Pancreas (tissue), 10 donors: ENCODE measurements at places on chromosomes 13 and 19. TPM values are rescaled to one million over a fixed set of nuclear protein-coding genes. Genes with fewer than 3 reads are reported as not detected.

DNA sequence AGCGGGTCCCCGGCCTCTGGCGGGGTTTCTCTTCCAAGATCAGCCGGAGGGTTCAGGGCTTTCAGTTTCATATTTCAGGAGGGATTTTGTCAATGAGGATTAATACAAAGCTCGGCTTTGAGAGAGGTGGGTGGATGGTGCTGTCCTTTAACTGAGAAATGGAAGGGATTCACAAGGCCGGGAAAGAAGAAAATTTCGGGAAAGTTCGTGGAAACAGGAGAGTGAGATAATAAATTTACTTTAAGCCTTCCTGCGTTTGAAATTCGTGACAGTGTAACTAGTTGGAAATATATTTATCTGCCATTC is 283 bp upstream of the PARP4 start:
- peaks cover 5% of the 10 kb centered on the region for H3K4me1 ChIP-seq
- H3K36me3 ChIP-seq: no peaks in the 10 kb centered on the region
- no peak for DNase-seq
- H3K27me3 ChIP-seq: no peaks in the 10 kb centered on the region
- peak overlapping the region; percentile 70 for H3K4me3 ChIP-seq
- peak overlapping the region; percentile 98 for H3K27ac ChIP-seq

DNA sequence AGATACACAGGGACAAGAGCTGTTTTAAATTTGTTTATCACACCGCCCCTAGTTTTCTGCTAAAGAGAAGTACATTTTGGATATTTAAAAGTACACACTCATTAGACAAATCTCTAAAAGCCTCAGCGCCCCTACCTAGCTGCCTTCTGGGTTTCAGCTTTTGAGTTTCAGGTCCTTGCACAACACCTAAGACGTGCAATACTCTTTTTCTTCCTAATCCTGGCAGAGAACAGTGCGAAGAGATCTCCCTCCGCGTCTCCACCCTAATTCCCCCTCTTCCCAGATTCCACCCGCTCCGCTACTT is 421 bp upstream of the KLF5 start:
- H3K4me1 ChIP-seq: peaks cover 8% of the 10 kb centered on the region
- peak overlapping the region; percentile 93 for H3K27ac ChIP-seq
- peak overlapping the region; percentile 94 for H3K4me3 ChIP-seq
- H3K27me3 ChIP-seq: peaks cover 3% of the 10 kb centered on the region
- no peak for DNase-seq

GRCh38 chr13:100269837-100270236 is 180.9 kb downstream of the PCCA start:
- no peaks in the 10 kb centered on the region for H3K36me3 ChIP-seq
- H3K27ac ChIP-seq: no peak overlapping the region
- H3K4me1 ChIP-seq: no peaks in the 10 kb centered on the region
- H3K27me3 ChIP-seq: no peaks in the 10 kb centered on the region
- DNase-seq: no peak
- no peak overlapping the region for H3K4me3 ChIP-seq

- no peak for DNase-seq
- H3K4me3 ChIP-seq: no peak overlapping the region
- H3K27me3 ChIP-seq: no peaks in the 10 kb centered on the region
Observed at GRCh38 chr13:73792796-73793195, 341.4 kb downstream of the KLF12 start.

GRCh38 chr13:93698016-93698613 is 471.5 kb downstream of the GPC6 start:
- H3K27ac ChIP-seq: no peak overlapping the region
- H3K4me1 ChIP-seq: no peaks in the 10 kb centered on the region
- H3K27me3 ChIP-seq: no peaks in the 10 kb centered on the region

DNA sequence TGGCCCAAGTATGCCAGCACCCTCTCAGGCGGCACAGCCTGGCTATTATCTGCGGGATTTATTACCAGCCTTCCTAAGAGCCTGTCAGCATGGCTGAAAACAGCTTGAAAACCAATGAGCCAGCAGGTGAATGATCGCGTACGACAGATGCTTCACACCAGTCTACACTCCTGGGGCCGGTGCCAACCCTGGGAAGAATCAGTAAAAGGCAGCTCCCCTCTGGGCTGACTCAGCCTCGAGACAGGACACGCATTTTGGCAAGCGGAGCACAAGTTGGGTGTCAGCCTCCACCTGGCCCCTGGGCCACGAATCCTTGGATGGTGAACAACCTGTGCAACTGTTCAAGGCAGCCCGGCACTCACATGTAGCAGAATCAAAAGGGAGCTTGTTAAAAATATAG is 15.6 kb downstream of the EMP3 start:
- H3K27me3 ChIP-seq: no peaks in the 10 kb centered on the region
- DNase-seq: no peak
- H3K36me3 ChIP-seq: no peaks in the 10 kb centered on the region
- H3K4me3 ChIP-seq: no peak overlapping the region
- no peaks in the 10 kb centered on the region for H3K4me1 ChIP-seq
- H3K27ac ChIP-seq: no peak overlapping the region

DNA sequence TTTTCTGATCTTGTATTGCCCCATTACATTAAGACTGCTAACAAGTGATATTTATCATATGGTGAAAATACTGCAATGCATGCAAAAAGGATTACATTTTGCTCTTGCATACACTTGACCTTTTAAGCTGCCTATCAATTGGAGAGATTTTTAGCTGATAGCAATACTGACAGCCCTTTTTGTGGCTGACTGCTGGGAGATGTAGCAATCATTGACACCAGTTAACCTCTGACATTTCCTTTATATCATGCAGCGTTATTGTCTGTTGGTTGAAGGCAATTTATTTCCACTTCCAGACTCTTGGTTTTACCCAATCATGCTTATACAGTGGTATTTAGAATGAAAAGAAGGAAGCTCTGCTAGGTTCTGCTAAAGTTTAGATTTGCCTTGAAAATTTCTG is 364.0 kb downstream of the LMO7 start:
- no peaks in the 10 kb centered on the region for H3K36me3 ChIP-seq
- no peak for DNase-seq
- H3K27me3 ChIP-seq: no peaks in the 10 kb centered on the region
- no peak overlapping the region for H3K27ac ChIP-seq
- H3K4me3 ChIP-seq: no peak overlapping the region

DNA sequence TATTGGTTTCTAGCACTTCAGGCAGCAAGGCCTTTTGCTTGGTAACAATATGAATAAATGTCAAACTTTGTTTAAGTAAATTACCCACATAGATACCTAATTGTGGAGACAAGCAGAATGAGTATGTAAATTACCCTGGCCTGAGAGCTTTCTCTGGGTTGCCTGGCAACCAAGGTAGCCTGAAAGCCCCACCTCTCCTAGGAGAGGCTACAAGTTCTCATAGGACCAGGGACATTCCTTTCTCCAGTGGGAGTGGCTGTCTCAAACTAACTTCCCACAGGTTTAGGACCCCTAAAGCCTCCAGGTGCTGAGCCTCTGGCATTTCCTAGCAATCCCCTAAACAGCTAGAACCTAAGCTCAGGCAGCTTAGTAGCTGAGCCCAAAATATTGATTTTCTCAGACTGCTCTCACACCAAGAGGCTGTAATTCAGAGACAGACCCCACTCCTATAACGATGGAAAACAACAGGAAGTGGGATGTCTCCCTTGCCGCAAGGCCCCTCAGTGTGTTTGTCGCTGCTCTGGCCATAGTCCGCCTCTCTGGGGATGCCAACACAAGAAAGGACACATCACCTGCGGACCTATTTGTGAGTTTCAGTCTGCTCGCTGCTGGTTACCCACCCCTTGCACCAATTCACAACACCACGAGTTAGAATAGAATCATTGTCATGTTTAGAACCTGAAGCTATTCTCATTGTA is 207.3 kb downstream of the DLEU7 start:
- H3K27ac ChIP-seq: no peak overlapping the region
- no peak overlapping the region for H3K4me3 ChIP-seq
- no peaks in the 10 kb centered on the region for H3K27me3 ChIP-seq
- no peak for DNase-seq
- no peaks in the 10 kb centered on the region for H3K4me1 ChIP-seq

- H3K27ac ChIP-seq: no peak overlapping the region
- no peaks in the 10 kb centered on the region for H3K36me3 ChIP-seq
- no peak overlapping the region for H3K4me3 ChIP-seq
- no peaks in the 10 kb centered on the region for H3K27me3 ChIP-seq
- H3K4me1 ChIP-seq: no peaks in the 10 kb centered on the region
Observed at GRCh38 chr19:49859682-49860335, 7.6 kb downstream of the PNKP start.

DNA sequence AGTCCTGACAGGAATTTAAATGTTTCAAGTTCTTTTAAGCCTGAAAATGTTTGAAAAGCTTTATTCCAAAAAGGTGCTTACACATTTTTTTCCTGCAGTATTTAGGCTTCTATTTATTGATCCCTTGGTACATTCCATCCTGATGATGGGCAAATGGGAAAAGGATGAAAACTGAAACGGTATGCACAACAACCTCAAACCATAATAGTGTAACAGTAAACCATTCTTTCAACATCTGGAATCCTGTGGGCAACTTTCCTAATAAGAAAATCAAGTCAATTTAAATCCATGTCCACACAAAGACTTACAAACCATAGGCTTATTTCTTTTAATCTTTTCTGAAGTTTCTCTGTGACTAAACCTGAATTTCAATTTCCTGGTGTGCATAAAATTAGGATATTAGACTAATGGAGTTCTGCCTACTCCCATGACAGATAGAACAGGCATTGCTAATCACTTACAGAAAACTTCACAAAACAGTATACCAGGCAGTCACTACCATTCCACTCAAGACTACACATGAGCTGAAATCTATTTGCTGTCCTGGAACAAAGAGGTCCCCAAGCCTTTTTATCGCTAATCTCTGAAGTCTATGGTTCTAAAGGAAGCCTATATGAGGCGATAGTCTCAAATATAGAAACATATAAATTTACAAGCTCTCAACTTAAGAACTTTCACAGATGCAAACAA is 103.3 kb downstream of the DLEU7 start:
- H3K36me3 ChIP-seq: no peaks in the 10 kb centered on the region
- no peak overlapping the region for H3K4me3 ChIP-seq
- DNase-seq: no peak
- no peaks in the 10 kb centered on the region for H3K4me1 ChIP-seq
- no peak overlapping the region for H3K27ac ChIP-seq

- no peak overlapping the region for H3K4me3 ChIP-seq
- no peaks in the 10 kb centered on the region for H3K27me3 ChIP-seq
- H3K4me1 ChIP-seq: peaks cover 29% of the 10 kb centered on the region
- DNase-seq: no peak
- H3K36me3 ChIP-seq: no peaks in the 10 kb centered on the region
Observed at GRCh38 chr13:31923134-31923763, 108.3 kb upstream of the FRY start.

DNA sequence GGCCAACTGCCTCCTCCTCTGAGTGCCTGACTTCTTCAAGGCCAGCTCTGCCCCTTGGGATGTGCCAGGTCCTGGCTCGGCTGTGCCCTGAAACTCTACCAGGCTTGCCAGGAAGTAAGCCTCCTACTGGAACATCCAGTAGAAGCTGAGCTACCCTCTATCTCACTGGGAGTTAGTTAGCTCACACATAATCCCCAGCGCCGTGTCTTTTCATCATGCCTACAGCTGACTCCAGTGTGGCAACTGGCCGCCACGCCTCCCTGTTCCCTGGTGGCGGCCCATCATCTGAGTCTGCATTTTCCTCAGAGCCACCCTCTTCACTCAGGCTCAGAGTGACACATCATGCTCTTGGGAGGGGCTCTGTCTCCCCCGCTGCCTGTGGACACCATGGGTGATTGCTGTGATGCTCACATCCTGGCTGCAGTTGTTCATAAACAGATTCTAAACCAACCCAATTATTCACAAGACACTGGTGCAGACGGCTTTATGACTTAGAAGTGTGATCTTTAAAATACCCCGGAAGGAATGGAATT is 131.9 kb upstream of the IRS2 start:
- no peaks in the 10 kb centered on the region for H3K4me1 ChIP-seq
- DNase-seq: no peak
- H3K4me3 ChIP-seq: no peak overlapping the region
- no peaks in the 10 kb centered on the region for H3K27me3 ChIP-seq

DNA sequence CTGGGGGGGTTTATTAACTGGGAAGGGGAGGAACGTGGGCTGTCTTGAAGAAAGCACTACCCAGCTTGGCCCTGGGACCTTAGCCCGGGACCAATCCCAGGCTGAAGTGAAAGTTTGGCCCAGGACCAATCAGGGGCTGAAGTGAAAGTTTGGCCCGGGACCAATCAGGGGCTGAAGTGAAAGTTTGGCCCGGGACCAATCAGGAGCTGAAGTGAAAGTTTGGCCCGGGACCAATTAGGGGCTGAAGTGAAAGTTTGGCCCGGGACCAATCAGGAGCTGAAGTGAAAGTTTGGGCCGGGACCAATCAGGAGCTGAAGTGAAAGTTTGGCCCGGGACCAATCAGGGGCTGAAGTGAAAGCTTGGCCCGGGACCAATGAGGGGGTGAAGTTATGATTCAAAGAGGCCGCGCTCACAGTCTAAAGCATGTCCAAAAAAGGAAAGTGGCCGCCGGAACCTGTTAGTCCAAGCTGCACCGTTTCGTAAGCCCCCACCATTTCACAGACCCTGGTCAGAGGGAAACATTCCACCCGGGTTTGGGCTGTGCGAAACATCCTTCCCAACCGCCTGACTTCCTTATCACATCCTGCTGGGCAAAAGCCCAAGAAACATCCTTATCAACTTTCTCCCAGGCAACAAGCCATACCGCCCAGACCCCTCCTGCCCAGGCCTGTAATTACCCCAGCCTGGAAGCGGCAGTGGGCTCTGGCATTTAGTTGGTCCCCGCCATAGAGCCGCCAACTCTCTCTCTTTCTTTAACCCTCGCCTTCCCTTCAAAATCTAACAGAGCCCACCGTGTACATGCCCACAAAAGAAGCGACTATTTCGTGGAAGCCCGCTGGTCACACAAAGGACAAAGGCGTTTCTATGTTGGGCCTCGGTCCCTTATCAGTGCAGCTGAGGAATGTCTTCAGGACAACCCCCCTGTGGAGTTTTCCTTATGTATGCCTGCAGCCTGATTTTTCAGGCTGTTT is 1.1 kb downstream of the ZNF850 start:
- H3K4me3 ChIP-seq: peak overlapping the region; percentile 57
- DNase-seq: no peak
- no peaks in the 10 kb centered on the region for H3K27me3 ChIP-seq
- no peaks in the 10 kb centered on the region for H3K4me1 ChIP-seq
- peak overlapping the region; percentile 17 for H3K27ac ChIP-seq

DNA sequence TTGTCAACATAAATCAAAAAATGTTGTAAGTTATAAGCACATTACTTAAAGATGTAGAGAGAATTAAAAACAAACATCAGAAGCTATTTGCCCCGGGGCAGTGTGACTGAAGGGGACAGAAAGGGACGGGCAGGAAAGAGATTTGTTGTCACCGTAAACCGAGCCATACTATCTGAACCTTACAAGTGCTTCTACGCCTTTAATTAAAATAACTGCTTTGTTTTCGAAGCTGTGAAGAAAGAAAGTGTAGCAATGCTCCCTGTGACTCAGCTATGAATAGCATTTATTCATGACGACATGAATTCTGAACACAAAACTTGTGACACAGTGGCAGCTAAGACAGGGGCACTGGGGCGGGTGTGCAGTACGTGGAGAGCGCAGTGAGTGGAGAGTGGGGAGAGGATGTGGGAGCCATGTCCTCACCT is 30.0 kb downstream of the ZNF787 start:
- H3K4me1 ChIP-seq: no peaks in the 10 kb centered on the region
- no peak for DNase-seq
- H3K36me3 ChIP-seq: no peaks in the 10 kb centered on the region
- H3K27ac ChIP-seq: no peak overlapping the region
- no peaks in the 10 kb centered on the region for H3K27me3 ChIP-seq

GRCh38 chr13:48535766-48536165 is 2.9 kb upstream of the RCBTB2 start:
- no peaks in the 10 kb centered on the region for H3K36me3 ChIP-seq
- H3K4me1 ChIP-seq: no peaks in the 10 kb centered on the region
- H3K27me3 ChIP-seq: no peaks in the 10 kb centered on the region
- no peak for DNase-seq
- H3K27ac ChIP-seq: no peak overlapping the region

TJP3 gene
- total RNA-seq: 14.8 TPM

ATP4A gene
- 0.73 TPM for total RNA-seq

TEX29 gene
- not detected for total RNA-seq

CRYL1 gene
- total RNA-seq: 31.7 TPM

ZNF415 gene
- 4.5 TPM for total RNA-seq
